ENCODE measurements at places on chromosomes 16 and 17. TPM values are rescaled to one million over a fixed set of nuclear protein-coding genes. Genes with fewer than 3 reads are reported as not detected.

- no peak for DNase-seq
Measured at GRCh38 chr17:68513932-68514331, 1.7 kb downstream of the PRKAR1A start.

ABCA3 gene
- total RNA-seq, result 3.5 TPM

GRCh38 chr17:64356304-64356686 lies 34.4 kb downstream of the PECAM1 start:
- no peak for DNase-seq

DNA sequence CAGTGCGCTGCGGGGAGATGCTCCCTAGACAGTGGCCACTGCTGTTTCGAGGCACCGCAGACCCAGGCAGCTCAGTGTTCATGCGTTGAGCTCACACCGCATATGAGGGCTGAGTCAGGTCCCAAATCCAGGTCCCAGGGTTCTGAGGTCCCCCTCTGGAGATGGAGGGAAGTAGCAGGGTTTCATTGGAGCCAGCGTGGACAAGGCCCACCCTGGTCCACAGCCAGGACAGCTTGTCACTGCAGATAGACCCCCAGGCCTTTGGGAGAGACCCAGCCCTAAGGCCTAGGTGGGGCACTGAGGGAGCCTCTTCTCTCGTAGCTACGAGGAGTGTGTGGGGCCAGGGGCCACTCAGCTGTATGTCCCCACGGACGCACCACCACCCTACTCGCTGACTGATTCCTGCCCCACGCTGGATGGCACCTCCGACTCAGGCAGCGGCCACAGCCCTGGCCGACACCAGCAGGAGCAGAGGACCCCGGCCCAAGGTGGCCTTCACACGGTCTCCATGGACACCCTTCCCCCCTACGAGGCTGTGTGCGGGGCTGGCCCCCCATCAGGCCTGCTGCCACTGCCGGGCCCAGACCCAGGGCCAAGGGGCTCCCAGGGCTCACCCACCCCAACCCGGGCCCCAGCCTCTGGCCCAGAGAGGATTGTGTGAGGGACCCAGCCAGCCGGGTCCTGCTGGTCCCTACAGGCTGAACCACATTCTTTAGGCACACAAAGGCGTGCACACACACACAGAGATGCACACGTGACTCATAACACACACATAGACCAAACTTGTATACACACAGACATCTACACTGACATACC lies 53.4 kb downstream of the BEAN1 start:
- DNase-seq, result peak; percentile 29

SLC47A2 gene
- 0.39 TPM for total RNA-seq

P2RX1 gene
- 2.6 TPM for total RNA-seq

- DNase-seq, result no peak
Measured at GRCh38 chr16:85185303-85186100, 73.2 kb upstream of the CIBAR2 start.

DNA sequence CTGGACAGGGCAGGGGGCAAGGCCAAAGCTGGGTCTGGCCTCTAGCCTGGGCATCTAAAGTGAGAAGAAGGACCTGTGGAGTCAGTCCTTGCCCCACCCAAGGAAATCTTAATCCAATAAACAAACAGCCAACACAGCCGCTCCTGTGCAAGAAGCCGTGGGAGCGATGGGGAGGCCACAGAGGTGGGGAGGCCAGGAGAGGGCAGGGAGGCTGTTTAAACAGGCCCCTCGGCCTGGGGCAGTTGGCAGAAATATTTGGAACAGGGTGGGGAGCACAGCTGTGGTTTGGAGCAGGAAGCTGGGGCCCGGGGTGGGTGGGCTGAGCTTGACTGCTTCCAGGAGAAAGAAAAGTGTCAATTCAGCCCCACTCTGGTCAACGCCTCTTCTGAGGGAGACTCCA lies 5.3 kb downstream of the ZNF385C start:
- DNase-seq, result no peak

KRT40 gene
- 7.7 TPM for total RNA-seq

DNA sequence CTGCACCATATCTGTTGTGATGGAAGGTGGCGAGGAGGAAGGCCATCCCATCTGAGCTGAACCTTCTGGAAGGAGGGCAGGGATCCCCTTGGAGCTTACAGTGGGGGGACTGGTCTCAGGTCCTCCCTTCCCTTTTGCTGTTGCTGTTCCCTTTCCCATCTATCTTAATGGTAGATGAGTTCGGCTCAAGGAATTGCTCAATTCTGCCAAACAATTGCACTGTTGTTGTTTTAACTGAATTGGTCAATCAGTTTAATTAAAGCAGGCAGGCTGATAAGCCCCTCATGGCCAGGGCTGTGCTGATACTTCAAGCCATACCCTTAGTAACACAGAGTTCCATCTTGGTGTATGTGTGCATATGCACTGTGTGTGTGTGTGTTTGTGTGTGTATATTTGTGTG lies 220.4 kb upstream of the FOXF1 start:
- no peak for DNase-seq

ABCA9 gene
- 18.9 TPM for total RNA-seq

DNA sequence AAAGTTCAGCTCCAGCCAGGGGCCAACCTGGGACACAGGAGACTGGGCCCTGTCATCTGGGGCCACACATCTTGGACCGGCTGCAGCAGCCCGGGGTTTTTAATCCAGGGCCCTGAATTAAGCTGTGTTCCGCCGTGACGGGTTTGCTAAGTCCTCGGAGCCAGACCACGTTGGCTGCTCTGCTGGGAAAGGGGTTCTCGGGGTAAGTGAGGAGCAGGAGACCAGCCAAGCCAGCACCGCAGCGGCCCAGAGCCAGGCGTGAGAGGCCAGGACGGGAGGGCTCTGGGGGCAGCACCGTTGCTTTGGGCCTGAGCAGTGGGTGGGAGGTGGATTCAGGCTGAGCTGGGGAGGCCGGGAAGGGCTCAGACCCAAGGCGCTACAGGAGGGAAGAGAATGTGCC lies 31.3 kb upstream of the CBX4 start:
- no peak for DNase-seq

UBFD1 gene
- total RNA-seq, result 31.9 TPM

SLC5A11 gene
- not detected for total RNA-seq

PIK3R5 gene
- 2.1 TPM for total RNA-seq

BEAN1 gene
- 2.5 TPM for total RNA-seq

- no peak for DNase-seq
Measured at GRCh38 chr17:2755891-2756724, 6.7 kb upstream of the CCDC92B start.

DNA sequence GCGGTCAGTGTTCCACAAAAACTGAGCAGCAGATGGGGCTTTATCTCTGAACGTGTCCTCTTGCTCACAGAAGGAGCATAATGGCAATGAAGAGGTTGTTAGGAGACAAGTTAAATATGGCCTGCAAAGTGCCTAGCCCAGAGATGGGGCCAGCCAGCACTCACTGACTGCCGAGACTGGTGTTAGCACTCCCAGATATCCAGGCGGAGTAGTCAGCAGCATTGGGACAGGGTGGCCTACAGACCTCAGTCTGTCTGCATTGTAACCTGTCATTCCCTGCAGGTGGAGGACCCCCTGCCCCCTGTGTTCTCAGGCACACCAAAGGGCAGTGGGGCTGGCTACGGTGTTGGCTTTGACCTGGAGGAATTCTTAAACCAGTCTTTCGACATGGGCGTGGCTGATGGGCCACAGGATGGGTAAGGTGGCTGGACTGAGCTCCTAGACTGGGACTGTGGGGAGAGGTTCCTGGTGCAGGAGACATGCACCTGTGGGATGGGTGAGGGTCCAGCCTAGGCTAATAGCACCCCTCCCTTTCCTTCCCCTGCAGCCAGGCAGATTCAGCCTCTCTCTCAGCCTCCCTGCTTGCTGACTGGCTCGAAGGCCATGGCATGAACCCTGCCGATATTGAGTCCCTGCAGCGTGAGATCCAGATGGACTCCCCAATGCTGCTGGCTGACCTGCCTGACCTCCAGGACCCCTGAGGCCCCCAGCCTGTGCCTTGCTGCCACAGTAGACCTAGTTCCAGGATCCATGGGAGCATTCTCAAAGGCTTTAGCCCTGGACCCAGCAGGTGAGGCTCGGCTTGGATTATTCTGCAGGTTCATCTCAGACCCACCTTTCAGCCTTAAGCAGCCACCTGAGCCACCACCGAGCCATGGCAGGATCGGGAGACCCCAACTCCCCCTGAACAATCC lies 4.2 kb downstream of the MFAP4 start:
- no peak for DNase-seq

DNA sequence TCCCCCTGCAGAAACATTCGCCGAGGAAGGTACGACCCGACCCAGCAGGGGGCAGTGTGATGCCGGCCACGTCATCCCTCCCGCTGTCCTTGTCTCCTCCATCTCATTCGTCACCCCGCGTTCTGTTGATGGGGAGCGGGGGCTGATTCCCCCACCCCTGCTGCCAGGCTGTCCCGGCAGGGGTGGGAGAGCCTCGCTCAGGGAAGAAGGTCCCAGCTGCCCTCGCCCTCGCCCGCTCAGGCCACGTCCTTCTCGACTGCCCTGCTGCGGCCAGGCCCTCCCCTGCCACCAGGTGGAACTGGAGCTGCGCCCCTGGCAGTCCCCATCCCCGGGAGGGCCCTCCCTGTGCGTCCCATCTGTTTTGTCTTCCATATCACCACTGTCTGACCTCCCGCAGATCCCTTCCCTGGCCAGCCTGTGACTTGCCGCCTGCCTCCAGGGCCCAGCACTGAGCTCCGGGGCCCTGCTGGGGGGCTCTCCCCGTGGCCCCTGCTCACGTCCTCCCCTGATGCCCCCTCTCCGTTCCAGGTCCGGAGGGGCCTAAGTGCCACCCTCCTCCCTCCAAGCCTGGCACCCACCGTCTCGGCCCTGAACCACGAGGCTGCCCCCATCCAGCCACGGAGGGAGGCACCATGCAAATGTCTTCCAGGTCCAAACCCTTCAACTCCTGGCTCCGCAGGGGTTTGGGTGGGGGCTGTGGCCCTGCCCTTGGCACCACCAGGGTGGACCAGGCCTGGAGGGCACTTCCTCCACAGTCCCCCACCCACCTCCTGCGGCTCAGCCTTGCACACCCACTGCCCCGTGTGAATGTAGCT lies 20.6 kb downstream of the ADAM11 start:
- peak; percentile 59 for DNase-seq

- no peak for DNase-seq
Measured at GRCh38 chr16:3988824-3989223, 108.3 kb upstream of the CREBBP start.

- no peak for DNase-seq
Measured at GRCh38 chr17:45020354-45021138, 30.9 kb downstream of the DCAKD start.
